Activated T-cell treated with anti-CD3 and anti-CD28 coated beads for 24 hours (primary cell): ENCODE measurements at places on chromosomes 6 and 20.
A peak's percentile ranks its signal among the peaks of the same experiment; 100 is the strongest.

GRCh38 chr20:40331807-40332560 is 357.1 kb downstream of the MAFB start:
- no peak for DNase-seq

DNA sequence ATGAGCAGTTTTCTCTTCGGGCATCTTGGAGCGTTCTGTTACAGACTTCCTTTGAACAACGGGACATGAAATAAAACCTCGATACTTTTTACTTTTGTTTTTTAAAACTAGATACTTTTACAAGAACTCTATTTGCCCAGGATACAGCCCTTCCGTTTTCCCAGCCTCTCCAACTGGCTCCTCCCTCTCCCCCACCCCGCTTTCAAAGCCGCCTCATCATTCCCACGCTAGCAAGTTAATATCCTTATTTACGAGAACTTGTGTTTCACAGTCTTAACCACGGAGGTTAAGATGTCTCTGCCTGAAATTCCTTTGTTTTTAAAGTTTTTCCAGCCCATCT is 241 bp upstream of the CFAP206 start:
- DNase-seq = no peak

GRCh38 chr20:22411286-22411626 is 173.1 kb downstream of the FOXA2 start:
- no peak for DNase-seq

DNA sequence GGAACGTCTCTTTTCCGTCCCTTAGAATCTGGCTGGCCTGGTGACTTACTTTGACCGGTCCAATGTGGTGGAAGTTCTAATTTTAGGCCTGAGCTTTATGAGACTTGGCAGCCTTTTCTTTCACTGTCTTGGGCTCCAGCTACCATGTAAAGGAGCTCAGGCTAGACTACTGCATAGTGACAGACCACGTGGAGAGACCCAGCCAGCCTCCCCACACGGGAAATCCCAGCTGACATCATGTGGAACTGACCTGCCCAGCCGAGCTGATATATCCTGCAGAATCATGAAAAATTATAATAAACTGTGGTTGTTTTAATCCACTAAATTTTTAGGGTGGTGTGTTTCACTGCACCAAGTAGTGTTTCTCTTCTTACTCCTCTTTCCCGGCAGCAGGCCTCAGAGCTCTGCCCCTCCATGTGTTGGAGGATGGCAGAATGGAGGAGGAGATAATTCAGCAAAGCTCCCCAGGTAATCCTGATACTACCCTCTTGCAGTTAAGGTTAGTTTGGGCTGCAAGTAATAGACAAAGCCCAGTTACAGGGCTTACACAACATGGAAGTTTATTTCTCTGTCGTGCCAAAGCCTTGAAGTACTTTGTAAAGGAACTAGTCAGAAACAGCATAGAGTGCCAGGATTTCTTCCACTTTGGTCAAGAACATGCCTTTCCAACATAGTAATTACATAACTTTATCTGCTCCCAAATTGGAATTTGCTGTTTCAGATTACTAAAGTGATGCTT is 87.5 kb downstream of the SH3BGRL2 start:
- DNase-seq = no peak

DNA sequence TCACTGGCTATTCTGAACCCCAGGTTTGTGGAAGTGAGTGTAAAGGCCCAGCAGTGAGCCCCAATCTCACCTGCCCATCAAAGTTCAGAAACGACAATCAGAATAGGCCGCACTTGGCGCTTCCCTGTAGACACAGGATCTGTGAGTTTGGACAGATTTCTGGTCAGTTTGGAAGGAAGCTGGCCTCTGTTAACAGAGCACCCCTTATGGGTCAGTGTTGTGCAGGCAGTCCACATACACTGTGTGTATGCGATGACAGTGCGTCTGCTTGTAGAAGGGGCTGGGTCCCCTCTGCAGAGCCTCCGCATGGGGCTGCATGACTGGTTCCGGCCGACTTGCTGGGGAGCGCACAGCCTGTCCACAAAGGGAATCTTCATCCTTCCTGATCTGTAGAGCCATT is 3.4 kb upstream of the MPC1 start:
- DNase-seq = no peak

- DNase-seq = no peak
These were observed 18.8 kb downstream of the PLCB4 start for GRCh38 chr20:9087531-9088217.

DNA sequence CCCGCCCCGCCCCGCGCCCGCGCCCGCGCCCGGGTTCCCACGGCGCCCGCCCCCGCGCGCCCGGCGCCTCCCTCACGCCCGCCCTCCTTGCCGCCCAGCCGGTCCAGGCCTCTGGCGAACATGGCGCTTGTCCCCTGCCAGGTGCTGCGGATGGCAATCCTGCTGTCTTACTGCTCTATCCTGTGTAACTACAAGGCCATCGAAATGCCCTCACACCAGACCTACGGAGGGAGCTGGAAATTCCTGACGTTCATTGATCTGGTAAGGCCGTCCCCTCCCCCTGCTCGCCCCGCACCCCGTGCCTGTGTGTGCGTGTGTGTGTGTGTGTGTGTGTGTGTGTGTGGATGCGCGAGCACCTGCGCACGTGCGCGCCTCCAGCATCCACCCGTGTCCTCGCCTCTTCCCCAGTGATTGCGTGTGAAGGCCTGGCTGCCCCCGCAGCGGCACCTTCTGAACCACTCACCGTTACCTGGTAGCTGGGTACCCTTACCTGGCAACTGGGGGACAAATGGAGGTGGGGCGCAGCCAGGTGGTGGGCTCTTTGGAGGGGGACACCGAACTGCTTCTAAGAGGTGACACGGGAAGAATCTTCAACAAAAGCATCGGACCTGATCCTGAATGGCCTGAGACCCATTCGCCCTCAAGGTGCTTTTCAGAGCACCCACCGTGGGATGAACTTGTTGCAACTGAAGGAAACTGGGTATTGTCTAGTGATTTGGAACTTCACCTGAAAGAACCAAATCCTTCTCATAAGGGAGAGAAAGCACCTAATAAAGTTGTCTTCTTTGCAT is at the start of gene AIG1:
Gene AIG1 (plus strand): TSS at position 84 of the 791 bp plus-strand sequence. CDS start 37 bp downstream, at position 121.
- peak; percentile 38 for DNase-seq

DNA sequence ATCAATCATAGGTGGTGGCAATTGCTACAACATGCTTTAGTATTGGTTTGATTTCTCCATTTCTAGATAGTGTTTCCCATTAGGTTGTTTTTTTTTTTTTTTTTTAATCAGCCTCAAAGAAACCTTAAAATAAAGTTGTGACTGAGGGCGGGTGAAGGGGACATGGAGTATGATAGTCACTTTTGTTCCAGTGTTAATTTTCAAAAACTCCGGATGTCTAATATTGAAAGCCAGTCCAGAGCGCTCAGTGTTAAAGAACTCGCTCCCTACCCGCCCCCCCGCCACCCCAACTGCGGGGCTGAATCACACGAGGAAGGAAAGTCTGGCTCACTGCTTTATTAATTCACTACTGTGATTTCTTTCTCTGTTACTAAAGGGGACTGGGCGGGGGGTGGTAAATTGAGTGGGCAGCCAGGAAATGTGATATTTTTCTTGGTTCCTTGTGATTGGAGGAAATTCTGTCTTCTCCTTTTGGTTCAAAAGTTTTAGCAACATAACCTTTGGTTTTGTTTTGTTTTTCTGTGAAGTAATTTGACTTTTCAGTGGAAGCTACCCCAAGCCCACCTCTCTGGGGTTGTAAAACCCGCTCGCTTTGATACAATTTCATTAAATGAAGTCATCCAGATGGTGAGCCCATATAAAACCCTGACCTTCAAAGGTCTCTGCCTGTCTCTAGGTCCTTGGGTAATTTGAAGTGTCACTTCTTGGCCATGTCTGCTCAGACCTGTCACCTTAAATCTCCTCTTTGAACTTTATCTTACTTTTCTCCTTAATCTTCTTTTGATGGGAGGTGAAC is 38.0 kb downstream of the TNFAIP3 start:
- DNase-seq = peak; percentile 84

DNA sequence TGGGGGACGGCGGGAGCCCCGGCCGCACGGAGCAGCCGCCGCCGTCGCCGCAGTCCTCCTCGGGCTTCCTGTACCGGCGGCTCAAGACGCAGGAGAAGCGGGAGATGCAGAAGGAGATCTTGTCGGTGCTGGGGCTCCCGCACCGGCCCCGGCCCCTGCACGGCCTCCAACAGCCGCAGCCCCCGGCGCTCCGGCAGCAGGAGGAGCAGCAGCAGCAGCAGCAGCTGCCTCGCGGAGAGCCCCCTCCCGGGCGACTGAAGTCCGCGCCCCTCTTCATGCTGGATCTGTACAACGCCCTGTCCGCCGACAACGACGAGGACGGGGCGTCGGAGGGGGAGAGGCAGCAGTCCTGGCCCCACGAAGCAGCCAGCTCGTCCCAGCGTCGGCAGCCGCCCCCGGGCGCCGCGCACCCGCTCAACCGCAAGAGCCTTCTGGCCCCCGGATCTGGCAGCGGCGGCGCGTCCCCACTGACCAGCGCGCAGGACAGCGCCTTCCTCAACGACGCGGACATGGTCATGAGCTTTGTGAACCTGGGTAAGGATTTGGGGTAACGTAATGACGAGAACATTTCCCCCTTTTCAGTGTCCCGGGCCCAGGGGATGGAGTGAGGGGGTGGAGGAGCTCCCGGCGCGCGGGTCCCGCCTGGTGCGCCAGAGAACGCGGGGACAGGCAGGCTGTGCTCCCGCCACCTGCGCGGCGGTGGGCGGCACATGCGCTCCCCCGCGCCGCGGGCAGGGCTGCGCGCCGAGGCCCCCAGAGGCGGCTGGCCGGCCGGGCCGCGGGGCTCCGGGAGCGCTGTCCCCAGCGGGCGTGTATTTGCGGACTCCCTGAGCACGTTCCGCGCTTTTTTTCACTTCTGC is 1.4 kb downstream of the BMP6 start:
- DNase-seq = no peak
